RKO (cell line): ENCODE measurements at places on chromosomes 16 and 17.

DNA sequence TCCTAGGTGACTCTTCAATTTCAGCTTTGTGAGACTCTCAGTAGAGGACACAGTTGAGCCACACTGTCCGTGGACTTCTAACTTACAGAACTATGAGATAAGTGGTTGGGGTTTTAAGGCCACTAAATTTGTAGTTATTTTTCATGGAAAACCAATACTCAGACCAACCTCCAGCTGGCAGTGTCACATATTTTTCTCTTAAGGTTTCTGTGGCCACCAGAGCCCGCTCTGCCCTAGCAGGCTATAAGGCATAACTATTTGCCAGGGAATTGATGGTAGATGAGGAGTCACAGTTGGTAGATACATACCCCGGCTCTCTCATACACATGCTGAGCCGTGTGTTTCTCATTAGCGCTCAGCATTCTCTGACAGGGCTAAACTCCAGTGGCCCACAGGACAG is 336.8 kb upstream of the MON1B start:
- DNase-seq = peak; percentile 23

- no peak for DNase-seq
These were observed 11.7 kb downstream of the ABAT start for GRCh38 chr16:8686031-8686621.

GRCh38 chr16:57233944-57234706 is 10.9 kb upstream of the ARL2BP start:
- no peak for DNase-seq

- DNase-seq = no peak
These were observed 393.9 kb upstream of the MAF start for GRCh38 chr16:79994418-79994817.

DNA sequence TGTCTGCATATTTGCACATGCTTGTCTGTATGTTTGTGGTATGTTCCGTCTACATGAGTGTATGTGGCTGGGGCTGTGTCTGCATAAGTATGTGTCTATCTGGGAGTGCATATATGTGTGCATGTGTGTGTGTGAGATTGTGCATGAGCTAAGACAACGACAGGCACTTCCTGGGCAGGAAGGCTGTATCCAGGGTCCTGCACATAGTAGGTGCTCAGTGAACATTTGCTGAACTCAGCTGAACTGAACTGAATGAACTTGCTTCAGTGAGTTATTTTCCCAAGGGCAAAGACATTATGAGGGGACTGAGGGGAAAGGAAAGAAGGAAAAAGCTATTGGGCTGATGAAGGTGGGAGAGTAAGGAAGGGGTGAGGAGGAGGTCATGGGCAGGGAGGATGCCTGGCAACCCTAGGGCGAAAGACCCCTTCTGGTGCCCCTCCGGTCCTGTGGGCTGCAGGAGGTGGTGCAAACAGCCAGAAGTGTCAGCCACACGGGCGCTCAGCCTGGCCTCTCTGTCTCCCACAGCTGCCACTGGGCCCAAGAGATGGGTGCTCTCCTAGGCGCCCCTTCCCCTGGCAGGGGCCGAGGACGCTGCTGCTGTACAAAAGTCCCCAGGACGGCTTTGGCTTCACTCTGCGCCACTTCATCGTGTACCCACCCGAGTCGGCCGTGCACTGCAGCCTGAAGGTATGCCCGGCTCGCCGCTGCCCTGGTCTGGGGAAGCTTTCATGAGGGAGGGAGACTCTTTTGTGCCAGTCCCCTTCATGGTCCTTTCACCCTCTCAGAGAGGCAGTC is 29.5 kb downstream of the ARHGAP23 start:
- DNase-seq = no peak

GRCh38 chr16:17339764-17340541 is 130.8 kb downstream of the XYLT1 start:
- DNase-seq = no peak

- no peak for DNase-seq
These were observed 15.8 kb downstream of the RAI1 start for GRCh38 chr17:17696882-17697633.

- no peak for DNase-seq
These were observed 26.1 kb downstream of the TRPV3 start for GRCh38 chr17:3531266-3532101.

DNA sequence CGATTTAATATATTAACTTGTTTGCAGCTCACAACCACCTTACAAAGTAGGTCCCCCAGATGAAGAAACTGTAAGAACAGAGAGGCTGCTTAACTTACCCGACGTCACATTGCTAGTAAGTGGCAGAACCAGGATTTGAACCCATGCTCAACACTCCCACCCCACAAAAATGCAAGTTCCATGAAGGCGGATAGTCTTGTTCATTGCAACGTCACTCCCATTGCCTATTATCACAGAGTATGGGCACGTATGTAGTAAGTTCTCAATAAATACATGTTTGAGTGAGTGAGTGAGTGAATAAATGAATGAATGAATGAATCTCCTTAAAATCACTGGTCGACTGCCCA is 1.1 kb downstream of the USP31 start:
- peak; percentile 39 for DNase-seq

- peak; percentile 16 for DNase-seq
These were observed 39.1 kb downstream of the PSME3IP1 start for GRCh38 chr16:57146735-57147134.

DNA sequence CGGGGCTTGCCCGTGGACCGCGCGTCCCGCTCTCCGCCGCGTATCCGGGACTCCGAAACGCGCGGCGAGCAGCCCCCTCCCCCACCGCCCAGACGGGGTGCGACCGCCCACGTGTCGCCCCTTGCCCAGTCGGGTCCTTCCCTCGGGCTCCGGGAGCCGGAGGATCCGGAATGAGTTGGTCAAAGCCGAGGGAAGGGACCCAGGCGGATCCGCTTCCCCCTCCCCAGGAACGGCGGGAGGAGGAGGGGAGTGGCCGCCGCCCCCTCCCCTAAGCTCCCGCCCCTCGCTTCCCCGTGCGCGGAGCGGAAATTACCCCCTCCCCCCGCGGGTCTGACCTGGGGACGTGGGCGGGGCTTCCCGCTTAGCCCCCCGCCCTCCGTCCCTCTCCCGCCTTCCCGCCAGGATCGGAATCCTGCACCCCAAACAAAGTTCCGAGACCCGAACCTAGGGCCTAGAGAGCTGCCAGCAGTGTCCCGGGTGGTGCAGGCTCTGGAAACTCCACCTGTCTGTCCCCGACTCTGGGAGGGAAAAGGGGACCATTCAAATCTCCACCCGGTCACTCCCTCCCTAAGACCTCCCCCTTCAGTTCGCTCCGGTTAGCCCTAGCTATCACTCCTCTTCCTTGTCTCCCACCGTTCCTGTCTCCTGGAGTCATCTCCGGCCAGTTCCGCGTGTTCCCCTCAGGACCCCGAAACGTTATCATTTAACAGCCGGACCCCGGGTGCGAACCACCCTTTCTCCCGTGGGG is 1.0 kb upstream of the IGF2BP1 start:
- no peak for DNase-seq

GRCh38 chr17:7132511-7133094 is 18.0 kb upstream of the ASGR2 start:
- DNase-seq = no peak
